GM19239 (cell line): ENCODE measurements at places on chromosomes 3 and 15.

DNA sequence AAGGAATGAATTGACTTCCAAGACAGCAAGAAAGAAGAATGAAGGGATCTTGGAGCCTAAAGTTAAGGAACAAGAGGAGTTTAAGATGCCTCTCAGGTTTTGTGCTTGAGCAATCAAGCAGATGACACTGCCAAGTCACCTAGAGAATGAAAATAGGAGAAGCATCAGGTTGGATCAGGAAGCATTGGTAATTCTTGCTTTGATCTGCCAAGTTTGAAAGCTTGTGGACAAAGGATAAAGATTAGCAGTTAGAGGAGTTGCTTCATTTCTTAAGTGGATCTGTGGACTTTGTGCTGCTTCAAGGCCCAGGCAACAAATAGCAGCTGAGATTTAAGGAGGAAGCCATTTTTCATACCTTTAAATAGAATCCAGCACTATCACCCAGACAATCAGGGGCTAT lies 35.6 kb downstream of the FRMD5 start:
- DNase-seq = no peak

- DNase-seq = no peak
Observed at GRCh38 chr3:158925021-158925420, 123.2 kb downstream of the MFSD1 start.

DNA sequence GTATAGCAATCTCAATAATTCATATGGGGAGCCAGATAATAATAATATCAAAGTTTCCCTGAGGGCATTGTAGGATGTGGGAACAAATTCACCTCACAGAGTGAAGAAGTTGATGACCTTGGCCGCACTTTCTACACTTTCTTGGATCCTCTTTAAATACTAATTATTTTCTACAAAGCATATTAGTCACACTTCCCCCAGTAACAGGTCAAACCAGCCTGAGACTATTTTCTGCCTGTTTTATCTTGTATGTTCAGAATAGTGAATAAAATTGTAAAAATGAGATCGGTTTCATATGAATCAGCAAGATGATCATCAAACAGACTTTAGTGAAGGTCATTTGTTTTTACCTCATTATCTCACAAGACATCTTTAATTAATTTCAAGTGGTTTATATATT lies 2.3 kb upstream of the OR5K3 start:
- no peak for DNase-seq

- no peak for DNase-seq
Observed at GRCh38 chr3:195269375-195270078, 1.4 kb downstream of the XXYLT1 start.

- DNase-seq = no peak
Observed at GRCh38 chr3:102299125-102299877, 135.5 kb upstream of the ZPLD1 start.

DNA sequence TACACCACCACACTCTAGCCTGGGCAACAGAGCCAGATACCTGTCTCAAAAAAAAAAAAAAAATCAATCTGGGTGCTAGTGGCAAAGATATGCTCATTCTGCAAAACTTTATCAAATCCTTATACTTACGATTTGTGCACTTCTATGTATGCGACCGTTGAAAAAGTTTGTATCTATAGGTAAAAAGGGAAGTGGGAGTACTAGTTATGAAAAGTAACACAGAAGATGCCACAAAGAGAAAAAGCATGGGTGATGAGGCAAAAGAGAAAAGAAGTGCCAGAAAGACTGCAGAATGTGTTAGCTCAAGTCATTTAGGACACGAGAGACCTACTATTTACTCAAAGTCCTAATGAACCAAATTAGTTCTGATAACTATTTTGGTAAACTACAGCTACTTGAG lies 407.8 kb downstream of the SHQ1 start:
- DNase-seq = no peak

DNA sequence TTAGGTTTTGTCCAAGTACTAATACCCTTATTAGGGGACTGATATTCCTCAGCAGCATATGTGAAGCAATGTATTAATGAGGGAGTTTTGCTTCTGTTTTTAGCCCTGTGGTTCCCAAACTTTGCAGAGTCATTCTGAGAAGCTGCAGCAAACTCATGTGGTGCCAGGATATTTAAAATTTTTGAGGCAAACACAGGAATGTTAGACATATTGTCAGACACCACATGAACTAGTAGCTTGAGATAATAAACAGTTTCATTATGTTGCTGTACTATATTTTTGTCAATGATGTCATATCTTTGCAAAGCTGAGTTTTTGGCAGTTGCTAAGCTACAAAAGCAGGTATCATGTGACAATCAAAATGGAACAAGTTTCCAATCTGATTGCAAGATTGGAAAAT lies 36.6 kb downstream of the ATP6V1A start:
- DNase-seq = no peak

DNA sequence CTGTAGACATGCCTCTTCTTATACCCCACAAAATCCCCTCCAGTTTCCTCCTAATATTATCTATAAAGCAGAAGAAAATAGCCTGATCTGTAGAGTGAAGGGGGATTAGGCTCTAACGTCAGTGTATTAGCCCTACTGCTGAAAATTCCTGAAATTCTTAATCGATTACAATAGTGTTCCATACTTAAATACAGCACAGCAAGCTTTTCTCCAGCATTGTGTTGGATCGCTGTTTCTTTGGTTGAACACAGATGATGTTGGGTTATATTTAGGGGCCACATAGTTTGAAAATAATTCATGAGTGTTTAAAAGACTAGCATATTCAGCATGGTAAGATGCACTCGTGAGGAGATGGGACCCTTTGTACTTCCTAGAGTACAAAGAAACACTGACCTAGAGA lies 52.5 kb downstream of the PIAS1 start:
- no peak for DNase-seq

GRCh38 chr3:128084675-128085021 lies 32.4 kb downstream of the SEC61A1 start:
- DNase-seq = no peak
